ENCODE measurements at places on chromosomes 7 and 10.

DNA sequence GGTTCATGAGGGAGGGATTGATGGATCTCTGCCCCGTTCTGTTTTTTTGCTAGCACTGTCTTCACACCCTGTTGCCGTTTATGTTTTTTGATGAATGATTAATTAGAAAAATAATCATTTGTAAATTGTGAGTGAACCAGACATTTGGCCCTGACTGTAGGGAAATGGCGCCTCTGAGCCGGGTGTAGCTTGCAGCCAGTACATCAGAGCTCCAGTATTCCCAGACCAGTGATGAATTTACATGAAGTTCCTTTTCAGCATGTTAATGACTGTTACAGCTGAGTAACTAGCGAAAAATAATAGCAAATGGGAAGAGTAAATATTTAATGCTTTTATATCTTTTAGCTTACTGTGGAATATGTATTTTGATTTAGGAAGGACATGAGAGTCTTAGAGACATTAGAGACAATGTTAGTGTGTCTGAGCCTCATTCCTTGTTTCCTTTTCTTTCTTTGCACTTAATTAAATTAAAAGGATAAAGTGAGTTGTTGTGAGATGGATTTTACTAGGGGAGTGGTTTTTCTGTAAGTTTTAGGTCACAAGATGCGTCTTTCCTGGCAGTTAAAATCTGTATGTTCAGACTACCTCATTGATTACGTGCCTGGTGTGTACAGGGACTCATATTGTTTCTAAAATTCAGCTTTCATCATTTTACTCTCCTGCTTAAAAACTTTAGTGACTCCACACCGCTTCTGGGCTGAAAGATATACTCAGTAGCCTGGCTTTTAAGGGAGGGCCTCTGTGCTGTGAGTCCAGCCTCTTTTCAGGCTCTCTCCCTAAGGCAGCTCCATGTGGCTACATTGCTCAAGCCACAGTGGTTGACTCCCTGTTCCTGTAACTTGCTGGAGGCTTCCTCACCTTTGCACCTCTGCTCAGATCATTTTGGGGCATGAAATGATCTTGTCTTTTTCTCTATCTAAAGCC is 86.4 kb downstream of the AUTS2 start:
- DNase-seq = no peak

DNA sequence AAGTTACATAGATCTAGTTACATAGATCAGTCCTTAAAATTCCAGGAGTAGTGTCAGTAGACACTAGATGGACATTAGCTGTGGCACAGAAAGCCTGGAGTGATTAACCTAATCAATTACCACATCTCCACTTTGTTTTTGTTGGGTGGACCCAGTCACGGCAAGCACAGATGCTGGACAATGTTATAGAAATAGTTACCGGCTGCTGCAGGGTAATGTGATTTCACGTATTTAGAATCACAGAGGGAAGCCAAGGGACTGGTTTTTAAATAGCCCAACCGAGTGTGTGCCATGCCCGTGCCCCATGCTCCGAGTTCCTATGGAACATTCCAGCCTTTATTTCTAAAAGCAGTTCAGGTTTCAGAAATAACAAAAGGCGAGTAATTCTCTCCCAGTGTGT is 2.8 kb downstream of the LGI1 start:
- DNase-seq = no peak

DNA sequence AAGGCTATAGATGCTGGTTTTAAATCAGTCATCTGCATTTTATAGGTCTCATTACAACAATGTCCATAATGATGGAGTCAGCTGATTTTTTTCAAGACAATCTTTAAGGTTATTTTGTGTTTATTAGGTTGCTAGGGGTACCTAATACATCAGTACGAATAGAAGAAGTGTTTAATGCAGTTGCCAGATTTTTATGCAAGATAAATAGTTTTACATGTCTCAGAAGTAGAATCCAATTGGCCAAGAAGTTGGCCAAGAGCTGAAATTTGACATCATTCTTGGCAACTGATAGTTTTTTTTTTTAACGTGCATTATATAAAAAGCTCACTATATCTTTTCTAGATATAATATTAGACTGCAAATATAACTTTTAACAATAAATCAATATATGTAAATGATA is 208.5 kb downstream of the TRIL start:
- DNase-seq = no peak

GRCh38 chr10:114103284-114103683 is 59.6 kb downstream of the ADRB1 start:
- DNase-seq = peak; percentile 39

DNA sequence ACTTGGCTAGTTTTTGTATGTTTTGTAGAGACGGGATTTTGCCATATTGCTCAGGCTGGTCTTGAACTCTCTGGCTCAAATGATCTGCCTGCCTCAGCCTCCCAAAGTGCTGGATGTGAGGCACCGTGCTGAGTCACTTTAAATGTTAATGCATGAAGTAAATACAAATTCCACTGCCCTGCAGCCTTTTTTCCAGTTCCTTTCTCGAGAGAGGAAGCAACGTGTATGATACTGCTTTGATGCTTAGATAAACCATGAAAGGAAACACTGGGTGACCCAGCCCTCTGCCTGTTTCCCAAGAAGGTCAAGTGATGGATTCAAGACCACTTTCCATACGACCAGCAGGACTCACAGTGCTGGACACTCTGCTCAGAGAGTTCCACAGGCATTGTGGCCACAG is 11.3 kb upstream of the MRPS24 start:
- no peak for DNase-seq

DNA sequence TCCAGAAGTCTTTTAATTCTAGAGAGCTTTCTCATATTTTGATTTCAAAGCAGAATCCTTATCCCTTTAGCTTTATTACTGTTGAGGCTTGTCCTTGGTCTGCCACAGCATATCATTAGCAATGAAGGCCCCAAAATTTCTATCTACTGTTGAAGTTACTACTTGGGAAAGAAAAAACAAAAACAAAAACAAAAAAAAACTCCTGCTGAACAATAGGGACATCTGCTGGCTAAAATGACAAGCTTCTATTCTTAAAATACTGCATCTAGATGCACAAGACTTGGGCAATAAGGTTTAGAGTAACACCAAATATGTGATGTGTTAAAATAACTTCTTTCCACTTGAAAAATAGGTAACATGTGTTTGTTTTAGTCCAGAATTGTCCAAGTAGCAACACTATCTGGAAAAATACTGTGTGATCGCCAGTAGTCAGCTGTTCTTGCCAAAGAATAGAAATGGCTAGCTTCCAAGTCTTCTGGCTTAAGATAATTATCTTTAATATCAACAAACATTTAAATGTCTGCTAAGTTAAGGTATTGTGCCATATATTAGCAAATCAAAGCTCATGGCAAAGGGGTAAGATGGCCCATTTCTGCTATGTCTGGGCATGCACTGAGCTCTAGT is 3.8 kb upstream of the DMTF1 start:
- DNase-seq = peak; percentile 54

- DNase-seq = no peak
These were observed 6.5 kb upstream of the VWC2 start for GRCh38 chr7:49766966-49767365.

- peak; percentile 86 for DNase-seq
These were observed at the start of gene NSMCE4A for GRCh38 chr10:121974535-121975294. Gene NSMCE4A (minus strand): TSS chr10:121975217. CDS start chr10:121975165, 52 bp downstream.

- DNase-seq = no peak
These were observed 44.1 kb upstream of the MXI1 start for GRCh38 chr10:110163192-110163773.

- no peak for DNase-seq
These were observed 90.3 kb downstream of the WDR11 start for GRCh38 chr10:120941501-120941900.

DNA sequence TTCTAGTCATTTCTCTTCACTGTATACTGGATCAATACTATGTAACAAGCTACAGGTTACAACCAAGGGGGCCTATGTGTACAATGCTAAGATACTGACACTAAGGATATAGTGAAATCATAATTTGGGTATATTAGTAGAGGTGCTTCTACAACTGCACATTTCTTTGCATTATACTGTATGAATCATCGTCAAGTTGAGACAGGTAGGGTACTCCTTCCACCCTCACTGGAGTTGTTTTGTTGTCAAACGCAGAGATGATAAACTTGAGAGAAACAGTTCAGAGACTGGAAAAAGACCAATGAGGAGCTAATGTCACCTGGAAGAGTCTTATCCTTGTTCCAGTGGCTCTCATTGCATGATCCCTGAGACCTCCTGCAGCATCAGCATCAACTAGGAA is 208.2 kb upstream of the PRPS1L1 start:
- DNase-seq = no peak

GRCh38 chr10:35739998-35740397 is 97.9 kb upstream of the FZD8 start:
- no peak for DNase-seq

GRCh38 chr7:88635149-88635548 is 124.4 kb upstream of the ZNF804B start:
- no peak for DNase-seq

DNA sequence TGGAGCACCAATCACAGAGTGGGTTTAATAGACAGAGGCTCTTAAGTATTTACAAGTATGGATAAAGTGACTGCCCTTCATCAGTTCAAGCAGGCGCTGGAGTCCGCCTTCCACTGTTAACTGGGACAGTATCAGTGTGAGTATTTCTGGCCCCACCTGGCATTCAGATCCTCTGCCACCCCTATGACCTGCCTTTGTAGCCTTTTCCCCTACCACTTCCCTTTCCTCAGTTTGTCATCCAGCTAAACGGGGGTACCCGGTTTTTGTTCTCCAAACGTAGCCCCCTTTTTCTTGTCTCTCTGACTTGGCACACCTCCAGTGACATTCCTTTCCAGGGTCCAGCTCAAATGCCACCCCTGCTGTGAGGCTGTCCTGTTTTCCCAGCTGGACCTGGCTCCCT is 134.4 kb downstream of the SNX10 start:
- no peak for DNase-seq

GRCh38 chr10:75530299-75530698 is 98.9 kb downstream of the LRMDA start:
- no peak for DNase-seq

- no peak for DNase-seq
These were observed 82.3 kb downstream of the PRLHR start for GRCh38 chr10:118513174-118513573.

- DNase-seq = peak; percentile 59
These were observed 980 bp downstream of the ADAM8 start for GRCh38 chr10:133275684-133276092.

DNA sequence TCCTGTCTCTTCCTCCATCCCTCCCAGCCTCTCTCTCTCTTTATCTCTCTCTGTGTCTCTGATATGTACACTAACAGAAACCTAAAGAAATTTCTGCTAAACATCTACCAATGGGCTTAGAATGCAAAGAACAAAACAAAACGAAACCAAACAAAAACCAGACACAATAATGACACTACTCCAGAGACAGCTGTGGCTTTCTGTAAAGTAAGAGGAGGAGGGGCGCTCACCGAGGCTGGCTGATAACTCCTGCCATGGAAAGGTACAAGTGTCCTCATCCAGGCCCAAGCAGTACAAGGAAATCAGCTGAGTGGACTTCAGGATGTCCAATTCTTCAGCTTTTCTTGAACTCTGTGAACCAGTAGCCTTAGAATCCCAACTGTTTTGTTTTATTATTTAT is 70.4 kb upstream of the FZD8 start:
- DNase-seq = no peak

DNA sequence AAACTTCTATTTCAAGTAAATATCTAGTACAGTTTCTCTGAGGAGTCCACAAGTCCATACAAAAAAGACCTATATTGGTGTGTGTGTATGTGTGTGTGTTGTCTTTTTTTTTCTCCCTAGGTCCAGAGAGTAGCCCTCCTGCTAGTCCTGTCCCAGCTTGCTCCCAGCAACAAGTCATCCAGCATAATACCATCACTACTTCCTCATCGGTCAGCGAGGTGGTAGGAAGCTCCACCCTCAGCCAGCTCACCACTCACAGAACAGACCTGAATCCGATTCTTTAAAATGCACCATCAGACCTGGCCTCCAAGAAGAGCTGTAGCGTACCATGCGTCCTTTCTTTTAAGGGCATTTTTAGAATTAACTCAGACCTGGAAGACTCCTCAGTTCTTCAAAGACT is 139.1 kb downstream of the TRIL start:
- no peak for DNase-seq

DNA sequence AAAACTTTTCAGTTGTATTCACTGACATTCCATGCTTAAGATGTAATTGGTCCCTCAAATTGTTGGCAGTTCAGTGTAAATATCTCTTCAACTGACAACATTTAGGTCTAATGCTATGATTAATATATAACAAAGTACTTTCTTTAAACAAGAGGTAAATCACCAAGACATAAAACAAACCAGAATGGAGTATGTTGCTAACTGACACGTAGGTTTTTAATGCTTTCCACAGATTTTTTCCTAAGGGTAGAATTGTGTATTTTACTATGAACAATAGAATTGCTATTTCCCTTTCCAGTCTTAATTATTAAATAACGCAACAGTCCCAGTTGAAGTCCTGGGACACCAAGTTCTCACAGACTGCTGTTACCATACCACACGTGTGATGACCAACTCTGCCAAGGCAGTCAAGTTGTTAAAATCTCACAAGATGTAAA is 4.1 kb downstream of the JCAD start:
- no peak for DNase-seq

DNA sequence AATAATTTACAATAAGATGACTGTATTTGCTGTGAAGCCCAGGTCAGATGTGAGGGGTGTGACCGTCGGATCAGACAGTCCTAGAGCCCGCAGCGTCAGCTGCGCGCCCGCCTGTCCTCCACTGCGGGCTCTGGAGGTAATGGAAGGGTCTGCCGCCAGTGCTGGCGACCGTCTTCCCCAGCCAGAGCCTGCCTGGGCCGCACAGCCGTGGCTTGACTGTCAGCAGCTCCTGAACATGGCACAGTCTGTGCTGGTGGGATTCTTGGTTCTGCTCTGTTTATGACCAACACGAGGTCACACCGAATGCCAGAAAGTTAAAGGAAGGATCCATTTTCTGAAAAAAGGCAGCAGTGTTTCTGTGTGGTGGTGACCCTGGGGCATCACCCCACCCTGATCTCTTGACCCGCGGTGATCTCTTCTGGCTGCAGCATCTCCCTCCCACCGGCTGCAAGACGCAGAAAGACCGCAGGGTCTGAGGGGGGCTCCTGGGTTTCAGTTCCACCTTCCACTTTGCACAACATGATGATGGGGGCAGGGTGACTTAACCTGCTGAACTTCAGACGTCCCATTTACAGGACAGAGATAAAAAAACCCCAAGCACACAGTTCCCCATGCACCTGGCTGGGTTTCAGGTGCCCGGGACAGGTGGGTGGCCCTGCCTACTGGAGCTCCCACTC is 103.7 kb downstream of the DNAJB6 start:
- DNase-seq = no peak

DNA sequence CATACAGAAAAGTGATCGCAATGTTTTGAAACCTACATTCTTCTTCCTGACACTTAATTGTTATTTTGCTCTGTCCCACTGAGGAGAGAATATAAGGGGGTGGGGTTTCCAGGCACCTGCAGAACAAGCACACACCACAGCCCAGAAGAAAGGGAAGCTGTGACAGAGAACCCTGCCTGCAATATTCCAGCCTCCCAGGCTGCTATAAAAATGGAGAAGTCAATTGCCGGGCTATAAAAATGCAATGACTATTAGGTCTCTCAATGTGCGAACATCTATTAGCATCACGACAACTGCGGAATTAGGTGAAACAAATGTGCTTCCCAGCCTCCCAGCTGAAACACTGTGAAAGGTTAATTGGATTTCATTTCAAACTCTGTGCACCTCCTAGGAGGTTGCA is 145.3 kb upstream of the FRMD4A start:
- DNase-seq = no peak

Measured in erythroblast (primary cell).